ENCODE measurements at places on chromosomes 6 and 20.

- no peak for DNase-seq
These were observed 144.3 kb upstream of the SPACA1 start for GRCh38 chr6:87903323-87903722.

DNA sequence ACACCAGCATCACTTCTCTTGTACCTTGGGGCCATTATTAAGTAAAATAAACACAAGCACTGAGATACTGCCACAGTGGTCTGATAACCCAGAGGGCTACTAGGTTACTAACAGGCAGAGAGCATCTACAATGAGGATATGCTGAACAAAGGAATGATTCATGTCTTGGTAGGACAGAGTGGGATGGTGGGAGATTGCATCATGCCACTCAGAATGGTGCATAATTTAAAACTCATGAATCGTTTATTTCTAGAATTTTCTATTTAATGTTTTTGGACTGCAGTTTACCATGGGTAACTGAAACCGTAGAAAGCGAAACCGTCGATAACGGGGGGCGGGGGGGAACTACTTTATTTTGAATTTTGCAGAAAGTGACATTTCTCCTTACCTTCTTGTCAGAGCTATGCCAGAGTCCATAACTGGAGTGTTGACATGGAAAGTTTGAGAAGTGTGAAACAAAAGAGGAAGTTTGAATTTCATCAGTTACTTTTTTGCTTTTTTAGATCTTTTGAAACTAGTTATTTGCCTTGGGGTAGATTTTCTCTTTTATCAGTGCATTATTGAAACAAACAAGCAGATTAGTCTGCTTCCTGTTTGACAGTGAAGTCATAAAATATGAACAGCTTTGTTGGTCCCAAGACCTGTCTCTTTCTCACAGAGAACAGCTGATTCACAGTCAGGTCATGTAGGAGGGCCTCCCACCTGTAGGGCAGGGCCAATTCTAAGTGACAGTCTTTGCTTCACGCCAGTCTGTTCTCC, 124.9 kb downstream of the KLHL32 start:
- DNase-seq: no peak

DNA sequence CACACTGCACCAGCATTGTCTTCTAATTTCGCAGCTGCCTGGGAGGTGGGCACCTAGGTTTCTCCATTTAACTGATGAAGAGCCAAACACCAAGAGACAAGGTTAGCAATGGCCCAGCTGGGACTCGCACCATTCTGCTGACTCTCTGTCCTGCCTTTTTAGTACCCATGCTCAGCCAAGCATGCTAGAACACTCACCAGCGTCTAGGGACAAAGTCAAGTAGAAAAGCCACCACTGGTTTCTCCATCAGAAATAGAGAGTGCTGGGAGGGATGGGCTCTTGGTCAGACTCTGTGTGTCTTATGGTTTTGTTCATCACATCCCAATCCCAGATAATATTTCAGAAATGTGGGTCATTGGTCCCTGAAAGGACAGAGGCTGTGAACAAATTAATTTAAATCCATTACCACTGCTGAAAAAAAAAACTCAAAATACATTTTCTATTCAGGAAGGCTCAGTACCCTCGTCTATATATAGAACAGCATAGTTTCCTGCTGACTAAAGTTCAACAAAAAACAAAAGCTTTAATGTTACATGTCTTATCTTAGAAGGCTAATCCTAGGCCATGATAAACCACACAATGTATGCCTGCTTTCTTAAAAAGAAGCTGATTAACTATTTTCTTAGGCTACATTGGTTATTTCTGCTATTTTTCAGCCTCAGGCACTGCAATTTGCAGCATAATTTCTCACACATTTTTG, 111.0 kb downstream of the TBC1D7 start:
- no peak for DNase-seq

- DNase-seq: no peak
These were observed 301.2 kb downstream of the LRFN2 start for GRCh38 chr6:40285996-40286395.

- DNase-seq: no peak
These were observed 1.8 kb downstream of the GSTA4 start for GRCh38 chr6:52992980-52993920.

Data from memory B cell (primary cell).